ENCODE measurements at places on chromosomes 16 and 17.

DNA sequence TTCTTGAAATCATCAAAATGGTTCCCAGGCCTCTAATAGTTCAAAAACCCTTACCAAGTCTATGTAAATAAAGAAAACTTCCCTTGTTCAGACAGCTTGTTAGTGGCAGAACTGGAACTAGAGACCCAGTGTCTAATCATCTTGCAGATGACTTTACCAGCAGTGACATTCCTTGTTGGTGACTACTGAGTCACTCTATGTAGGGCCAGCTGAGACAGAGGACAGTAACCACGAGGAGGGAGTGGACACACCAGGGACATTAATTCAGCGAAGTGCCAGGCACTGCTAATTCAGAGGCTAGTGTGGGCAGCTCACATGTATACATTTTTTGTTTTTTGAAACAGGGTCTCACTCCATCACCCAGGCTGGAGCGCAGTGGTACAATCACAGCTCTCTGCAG, 6.1 kb upstream of the HEATR3 start:
- DNase-seq = no peak

DNA sequence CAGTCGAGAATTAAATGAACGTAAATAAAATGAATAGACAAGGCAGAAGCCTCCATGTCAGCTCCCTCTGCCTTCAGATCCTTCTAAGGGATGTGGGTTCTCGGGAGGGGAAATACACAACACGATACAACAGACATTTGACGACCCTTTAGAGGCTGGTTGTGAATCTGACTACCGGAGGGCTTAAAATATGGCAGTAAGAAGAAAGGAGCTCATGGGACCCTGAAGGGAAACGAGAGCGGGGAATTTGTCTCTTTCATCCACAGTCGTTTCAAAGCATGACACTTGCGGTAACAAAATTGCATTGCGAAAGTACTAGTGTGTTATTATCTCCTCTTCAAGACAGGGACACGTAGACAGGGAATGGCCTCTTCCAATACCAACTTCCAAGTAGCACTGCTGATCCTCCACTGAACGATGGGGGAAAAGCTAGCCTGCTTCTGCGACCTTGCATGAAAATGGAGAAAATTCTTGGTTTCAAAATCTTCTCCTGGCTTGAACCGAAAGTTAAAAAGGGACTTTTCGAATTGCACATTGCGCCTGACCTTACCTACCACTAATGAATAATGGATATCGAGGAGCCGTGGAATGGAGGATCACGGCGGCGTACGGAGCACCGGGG, 1.2 kb upstream of the TNRC6C start:
- DNase-seq = no peak

GRCh38 chr16:749010-749409, 8.2 kb upstream of the CIAO3 start:
- DNase-seq = no peak

DNA sequence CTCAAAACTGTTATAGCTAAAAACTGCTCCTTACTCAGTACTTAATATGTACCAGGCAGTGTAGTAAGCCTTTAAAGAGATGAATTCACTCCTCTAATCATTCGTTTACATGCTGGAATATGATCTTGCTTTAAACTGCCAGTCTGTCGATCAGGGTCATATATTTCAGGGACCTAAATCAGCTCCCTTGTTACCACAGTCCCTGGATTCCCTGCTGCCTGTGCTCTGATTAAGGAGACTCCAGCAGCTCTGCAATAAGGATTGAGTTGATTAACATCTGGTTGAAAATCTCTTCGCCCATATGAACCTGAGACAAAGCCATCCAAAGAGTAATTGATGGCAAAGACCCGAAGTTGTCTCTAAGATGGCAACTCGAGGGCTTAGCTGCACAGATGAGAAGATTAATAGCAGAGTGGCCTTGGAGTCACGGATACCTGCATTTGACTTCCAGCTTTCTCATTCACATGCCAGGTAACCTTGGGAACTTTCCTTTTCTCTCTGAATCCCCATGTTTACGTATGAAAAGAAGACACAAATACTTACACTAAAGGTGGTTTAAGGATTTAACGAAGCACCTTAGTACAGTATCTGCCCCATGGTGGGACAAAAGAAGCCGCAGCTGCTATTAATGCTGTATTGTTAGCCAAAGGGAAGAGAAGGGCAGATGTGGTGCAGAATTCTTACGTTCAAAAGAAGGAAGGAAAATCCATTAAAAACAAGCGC, 68.2 kb downstream of the VAT1L start:
- no peak for DNase-seq

DNA sequence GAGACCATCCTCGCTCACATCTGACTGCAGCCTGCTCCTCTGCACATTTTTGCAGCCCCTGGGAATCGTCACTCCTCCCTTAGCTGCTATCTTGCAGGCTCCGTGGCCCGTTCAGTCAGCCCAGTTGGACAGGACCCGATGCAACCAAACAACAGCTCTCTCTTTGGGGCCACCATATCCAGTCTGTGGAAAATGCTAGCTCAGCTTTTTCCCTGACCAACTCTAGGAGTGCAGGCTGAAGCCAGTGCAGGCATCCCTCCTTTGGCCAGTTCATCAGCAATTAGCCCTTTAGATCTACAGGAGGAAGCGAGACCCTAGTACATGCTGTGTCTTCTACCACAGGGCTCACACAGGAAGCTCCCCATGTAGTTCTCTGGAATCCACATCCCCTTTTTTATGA, 182.1 kb downstream of the HS3ST3A1 start:
- DNase-seq = no peak

GRCh38 chr16:12907670-12908233, 6.4 kb downstream of the SHISA9 start:
- no peak for DNase-seq

GRCh38 chr17:8489841-8490240, 54.2 kb downstream of the NDEL1 start:
- DNase-seq = no peak

DNA sequence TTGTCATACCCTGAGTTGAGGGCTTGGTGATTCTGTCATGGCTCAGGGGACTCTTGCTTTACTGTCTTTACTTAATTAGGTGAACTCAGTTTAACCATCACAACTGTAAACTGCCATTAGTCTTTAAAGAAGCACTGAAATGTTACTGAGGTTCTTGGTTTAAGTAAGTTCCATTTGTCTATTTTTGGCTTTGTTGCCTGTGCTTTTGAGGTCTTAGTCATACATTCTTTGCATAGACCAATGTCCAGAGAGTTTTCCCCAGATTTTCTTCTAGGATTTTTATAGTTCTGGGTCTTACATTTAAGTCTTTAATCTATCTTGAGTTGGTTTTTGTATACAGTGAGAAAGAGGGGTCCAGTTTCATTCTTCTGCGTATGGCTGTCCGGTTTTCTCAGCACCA, 137.5 kb downstream of the SOCS1 start:
- no peak for DNase-seq

DNA sequence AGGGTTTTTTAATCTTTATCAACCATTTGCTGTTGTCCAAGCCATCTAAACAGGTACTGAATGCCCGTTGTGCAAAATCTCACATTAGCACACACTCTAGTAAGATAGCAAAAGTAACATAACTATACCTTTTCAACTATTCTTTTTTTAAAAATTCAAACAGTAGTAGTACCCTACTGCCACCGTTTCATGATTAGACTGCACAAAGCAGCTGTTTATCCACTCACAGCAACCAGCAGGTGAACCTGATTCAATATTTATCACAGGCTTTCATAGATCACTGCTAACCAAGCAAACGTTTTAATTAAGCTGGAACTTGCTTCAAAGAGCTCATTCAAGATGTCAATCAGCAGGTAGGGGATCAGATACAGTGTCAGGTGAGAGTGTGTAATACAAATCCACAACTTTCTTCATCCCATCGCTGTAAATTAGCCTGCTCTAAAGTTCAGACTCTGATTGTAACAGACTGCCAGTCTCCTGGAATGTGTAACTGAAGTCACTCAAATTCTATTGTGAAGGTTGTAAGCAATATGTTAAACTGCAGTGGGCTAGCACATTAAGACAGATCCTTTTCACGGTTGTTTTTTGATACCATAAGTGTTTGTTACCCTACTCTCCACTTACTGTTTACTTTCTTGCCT, 47.3 kb downstream of the BRIP1 start:
- no peak for DNase-seq

- DNase-seq = no peak
Observed at GRCh38 chr16:61547626-61548025, 488.6 kb downstream of the CDH8 start.

- DNase-seq = no peak
Observed at GRCh38 chr16:75640598-75640997, 6.9 kb downstream of the KARS1 start.

DNA sequence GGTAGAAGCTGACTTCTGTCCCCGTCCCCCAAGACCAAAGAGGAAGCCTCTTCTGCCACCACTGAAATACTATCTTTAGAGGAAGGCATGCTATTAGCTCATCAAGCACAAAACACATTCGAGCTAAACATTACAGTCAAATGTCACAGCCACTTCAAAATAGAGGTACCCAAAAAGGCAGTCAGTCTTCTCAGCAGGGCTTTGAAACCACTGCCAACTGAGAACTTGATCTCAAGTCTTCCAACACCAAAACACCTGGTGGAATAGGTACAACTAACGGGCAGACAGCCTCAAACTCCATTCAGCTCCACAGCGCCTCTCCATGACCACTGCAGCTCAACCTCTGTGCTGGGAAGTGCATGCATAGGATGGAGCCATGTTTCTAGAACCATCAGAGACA, 36.0 kb downstream of the ZFHX3 start:
- DNase-seq = no peak

DNA sequence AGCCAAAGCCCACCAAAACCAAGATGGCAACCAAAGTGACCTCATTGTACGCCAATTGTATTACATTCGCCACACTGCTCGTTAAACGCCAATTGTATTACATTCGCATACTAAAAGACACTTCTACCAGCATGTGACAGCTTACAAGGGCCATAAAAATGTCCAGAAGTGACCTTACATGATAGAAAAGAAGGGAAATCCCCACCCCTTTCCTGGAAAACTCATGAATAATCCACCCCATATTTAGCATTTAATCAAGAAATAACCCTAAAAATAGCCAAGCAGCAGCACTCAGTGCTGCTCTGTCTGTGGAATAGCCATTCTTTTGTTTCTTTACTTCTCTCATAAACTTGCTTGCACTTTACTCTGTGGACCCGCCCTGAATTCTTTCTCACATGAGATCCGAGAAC, 25.7 kb downstream of the PSMD7 start:
- no peak for DNase-seq

Measured in urothelium cell line (cell line).